ENCODE measurements at places on chromosomes 1 and 21.

DNA sequence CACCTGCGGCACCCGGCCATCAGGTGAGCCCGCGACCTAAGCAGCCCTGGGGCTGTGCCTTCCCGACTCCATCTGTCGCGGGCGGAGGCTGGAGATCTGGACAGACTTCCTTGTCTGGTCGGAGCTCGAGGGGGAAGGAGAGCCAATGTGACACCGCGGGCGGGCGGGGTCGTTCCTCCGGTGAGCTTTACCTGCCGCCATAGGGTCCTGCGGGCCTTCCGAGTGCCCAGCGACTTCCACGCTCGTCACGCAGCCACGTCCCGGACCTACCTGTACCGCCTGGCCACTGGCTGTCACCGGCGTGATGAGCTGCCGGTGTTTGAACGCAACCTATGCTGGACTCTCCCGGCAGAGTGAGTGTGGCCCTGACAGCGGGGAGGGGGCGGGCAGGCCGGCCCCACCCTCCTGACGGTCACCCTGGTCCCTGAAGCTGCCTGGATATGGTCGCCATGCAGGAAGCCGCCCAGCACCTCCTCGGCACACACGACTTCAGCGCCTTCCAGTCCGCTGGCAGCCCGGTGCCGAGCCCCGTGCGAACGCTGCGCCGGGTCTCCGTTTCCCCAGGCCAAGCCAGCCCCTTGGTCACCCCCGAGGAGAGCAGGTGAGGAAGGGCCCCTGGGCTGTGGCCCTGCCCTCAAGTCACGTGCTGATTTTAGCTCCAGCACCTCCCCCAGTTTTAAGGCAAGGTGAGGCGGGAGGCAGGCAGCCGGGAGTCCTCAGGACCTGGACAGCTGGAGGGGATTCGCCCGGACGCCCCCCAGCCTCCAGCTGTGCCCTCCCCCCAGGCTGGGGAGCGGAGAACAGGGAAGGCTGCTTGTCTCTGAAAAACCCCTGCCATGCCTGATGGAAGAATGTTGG lies 1.1 kb downstream of the PUSL1 start:
- no peak for DNase-seq

DNA sequence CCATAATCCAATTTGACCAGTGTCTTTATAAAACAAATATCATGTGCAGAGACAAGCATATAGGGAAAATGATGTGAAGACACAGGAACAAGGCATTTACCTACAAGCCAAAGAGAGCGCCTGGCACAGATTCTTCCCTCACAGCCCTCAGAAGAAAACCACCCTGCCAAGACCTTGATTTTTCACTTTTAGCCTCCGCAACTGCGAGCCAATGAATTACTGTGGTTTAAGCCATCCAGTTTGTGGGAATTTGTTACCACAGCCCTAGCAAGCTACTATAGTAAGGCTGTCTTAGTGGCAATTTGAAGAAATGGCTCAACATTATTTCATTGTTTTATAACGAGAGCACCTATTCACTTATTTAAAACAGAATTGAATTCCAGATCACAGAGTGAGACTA lies 85.7 kb upstream of the CCDC190 start:
- no peak for DNase-seq

GRCh38 chr1:37753473-37754321 lies 11.2 kb downstream of the EPHA10 start:
- no peak for DNase-seq

- DNase-seq, result no peak
These were observed 376.9 kb downstream of the GPATCH2 start for GRCh38 chr1:217253985-217254384.

DNA sequence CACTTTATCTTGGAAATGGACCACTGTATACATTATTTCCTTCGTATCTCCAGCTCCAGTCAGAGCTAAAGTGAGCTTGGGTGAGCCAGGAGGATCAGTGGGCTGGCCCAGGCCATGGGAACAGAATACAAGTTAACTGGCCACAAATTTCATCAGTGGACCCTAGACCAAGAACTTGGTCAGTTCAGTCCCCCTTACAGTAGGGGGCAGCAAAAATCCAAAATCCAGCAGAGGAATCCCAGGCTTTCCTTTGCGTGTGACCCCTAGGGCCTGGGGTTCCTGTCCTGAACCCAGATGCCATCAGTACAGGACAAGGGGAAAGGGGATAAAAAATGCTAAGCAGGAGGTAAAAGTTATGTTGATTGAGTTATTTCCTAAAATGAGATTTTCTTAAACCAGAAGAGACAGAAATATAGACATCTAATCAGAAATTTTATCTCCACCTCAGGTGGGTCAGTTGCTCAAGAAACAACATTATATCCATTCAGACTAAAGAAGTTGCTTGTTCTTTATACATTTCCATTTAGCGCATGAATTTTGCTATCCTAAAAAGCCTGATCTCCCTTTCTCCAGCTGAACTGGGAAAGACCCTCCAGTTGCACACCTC lies 24.1 kb upstream of the LCE5A start:
- no peak for DNase-seq

- DNase-seq, result no peak
These were observed 303.6 kb downstream of the USH2A start for GRCh38 chr1:216119600-216119999.

DNA sequence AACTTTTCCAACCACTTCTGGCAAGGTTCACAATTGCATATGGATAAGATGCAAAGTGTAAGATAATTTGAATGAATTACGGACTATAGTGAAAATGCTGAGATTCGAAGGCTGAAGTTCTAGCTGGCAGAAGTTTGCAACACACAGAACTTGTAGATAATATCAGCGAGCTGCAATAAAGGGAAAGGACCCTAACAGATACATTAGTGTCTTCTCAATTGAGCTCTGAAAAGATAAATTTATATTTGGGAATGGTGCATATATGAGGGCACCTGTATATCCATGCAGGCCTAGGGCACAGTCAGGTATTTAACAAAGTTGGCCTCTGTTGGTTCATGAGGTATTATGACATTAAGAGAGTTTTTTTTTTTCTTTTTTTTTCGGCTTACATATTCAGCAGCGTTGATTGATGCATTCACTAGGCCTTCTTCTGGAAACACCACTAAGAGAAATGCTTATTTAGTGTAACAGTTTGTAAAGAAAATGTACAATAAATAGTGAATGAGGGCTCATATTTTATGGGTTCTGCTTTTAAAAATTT lies 2.2 kb downstream of the NFIA start:
- DNase-seq, result no peak

- no peak for DNase-seq
These were observed 6.1 kb upstream of the ADAMTS1 start for GRCh38 chr21:26851109-26851944.

All from NCI-H187 treated with DMSO at 0.1 percent for 48 hours (cell line).